Stimulated activated memory B cell treated with anti-CD40 and anti-IgM and Interleukin-4, amounts not matched to agents 10 μg/mL and 1 μg/mL and 100 μg/mL, for 72 hours (primary cell): ENCODE measurements at places on chromosomes 6 and 20.

GRCh38 chr6:31074401-31074800, 38.0 kb downstream of the C6orf15 start:
- ATAC-seq: no peak

DNA sequence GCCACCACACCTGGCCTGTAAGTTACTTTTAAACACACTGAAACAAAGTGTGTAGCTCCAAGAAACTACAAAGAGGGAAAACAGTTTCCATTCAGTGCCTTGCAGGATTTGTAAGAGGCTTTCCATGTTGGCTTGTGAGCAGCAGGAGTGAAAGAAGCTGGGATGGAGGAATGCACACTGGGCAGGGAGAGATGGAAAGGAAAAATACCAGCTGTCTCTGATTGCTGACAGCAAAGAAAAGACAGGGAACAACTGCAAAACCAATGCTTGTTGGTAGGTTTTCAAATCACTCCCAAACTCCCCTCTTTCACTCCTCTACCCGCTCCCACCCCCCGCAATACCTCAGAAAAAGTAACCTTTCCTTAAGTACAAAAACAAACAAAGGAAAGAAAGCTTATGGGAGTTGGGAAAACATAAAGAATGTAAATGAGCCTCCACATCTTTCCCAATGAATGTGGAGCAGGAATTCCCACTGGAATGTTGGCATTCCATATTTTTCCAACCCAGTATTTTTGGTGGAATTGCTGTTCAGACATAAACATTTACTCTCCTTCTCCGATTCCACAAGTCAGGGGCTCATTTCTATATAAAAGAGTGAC, 166.1 kb downstream of the THBS2 start:
- ATAC-seq: no peak

GRCh38 chr6:165118736-165119135, 190.7 kb downstream of the C6orf118 start:
- ATAC-seq: no peak

GRCh38 chr6:166552600-166552999, 33.9 kb downstream of the RAMACL start:
- no peak for ATAC-seq

GRCh38 chr6:40461643-40462042, 125.5 kb downstream of the LRFN2 start:
- no peak for ATAC-seq

GRCh38 chr6:63817492-63818050, 182.0 kb downstream of the PHF3 start:
- no peak for ATAC-seq

DNA sequence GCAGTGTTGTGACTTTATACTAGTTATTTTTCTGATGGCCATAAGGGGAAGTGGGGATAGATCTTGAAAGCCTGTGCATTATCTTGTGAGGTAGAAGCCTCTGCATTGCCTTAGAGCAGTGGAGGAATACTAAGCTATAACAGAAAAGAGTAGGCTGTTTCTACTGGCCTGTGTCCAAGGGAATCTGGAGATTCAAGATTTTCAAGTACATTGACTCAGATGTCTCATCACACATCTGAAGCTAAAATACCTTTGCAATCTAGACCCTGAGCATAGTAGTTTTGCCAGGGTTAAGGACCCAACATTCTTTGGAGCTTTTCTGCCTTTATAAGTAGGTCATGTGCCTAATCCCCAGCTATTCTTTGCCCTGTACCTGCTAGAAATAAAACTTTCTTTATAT, 272.3 kb downstream of the TENT5A start:
- no peak for ATAC-seq

DNA sequence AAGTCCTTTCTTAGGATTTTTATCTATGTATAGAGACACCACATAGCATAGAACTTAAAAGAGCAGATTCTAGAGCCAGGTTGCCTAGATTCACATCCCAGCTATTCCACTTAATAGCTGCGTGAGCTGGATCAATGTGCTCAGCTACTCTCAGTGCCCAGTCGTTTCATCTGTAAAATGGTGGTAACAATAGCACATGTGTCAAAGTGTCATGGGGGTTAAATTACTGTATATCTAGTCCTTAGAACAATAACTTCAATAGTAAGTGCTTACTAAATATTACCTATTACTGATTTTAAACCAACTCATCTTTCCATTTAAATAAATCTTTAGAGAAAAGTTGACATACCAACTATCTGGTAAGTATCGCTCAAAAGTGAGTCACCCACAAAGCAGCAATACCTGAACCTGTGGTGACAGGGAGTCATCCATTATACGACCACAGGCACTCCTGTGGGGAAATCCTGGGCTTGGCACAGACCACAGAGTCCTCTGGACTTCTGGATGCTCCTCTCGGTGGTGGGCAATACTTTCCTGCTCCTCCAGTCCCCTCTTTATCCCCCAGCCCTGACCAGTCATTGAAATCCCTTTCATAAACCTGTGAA, 154.8 kb downstream of the PDSS2 start:
- no peak for ATAC-seq

GRCh38 chr6:163738725-163739407, 324.3 kb downstream of the QKI start:
- no peak for ATAC-seq

- ATAC-seq: no peak
These were observed 20.5 kb downstream of the CLVS2 start for GRCh38 chr6:123016431-123017103.

DNA sequence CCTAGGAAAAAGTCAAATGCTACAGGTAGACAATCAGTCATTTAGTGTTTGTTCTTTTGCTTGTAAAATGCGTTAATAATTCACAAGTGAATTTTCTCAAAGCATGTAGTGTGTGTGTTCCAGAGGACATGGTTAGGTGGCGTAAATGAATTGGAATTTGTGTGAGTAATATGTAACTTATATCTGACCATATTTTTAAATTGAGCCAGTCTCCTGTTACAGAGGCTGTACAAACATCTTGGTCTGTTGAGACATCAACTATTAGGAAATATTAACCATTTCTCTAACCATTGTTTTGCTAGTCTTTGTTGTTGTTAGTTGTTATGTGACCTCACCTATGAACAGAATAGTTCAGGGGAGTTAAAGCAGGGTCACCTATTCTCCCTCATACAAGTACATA, 22.7 kb downstream of the MCM8 start:
- no peak for ATAC-seq

DNA sequence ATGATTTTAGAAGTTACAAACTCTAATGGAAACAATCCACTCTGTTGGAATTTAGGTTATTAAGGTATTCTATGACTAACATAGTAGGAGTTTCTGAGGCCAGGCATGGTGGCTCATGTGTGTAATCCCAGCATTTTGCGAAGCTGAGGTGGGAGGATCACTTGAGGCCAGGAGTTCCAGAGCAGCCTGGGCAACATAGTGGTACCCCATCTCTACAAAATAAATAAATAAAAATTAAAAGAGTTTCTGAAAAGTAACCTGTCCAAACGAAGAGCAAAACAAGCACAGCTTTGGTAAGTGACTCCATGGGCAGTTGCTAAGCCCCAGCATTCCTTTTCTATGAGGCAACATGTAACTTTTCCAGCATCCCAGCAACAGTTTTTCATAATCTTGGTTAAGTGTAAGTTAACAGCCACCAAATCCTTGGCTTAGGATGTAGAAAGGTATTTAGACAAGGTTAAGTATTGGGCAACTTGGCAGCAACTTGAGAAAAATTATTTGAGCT, 86.3 kb downstream of the SOX4 start:
- no peak for ATAC-seq

DNA sequence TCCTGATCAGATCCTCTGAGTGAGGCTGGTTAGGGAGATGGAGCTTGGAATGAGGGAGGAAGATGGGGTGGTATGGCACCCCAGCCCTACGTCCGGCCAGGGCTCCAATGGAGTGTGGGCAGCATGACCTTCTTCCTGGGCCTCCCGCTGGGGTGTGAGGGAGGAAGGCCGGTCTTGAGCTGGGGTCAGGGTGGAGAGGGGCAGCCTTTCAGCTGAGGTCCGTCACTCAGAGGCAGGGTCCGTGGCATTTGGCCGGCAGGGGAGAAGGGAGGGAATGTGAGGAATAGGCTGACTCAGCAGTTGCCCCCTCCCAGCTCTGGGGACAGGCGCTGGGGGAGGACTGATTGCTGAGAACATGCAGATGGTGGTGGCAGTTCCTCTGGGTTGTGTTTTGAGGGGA, 25.5 kb upstream of the VEGFA start:
- ATAC-seq: no peak

GRCh38 chr6:17600527-17601385, 654 bp downstream of the FAM8A1 start:
- ATAC-seq: peak; percentile 72

GRCh38 chr20:51359401-51359800, 183.1 kb downstream of the NFATC2 start:
- no peak for ATAC-seq

- ATAC-seq: no peak
These were observed 82.7 kb upstream of the FOXC1 start for GRCh38 chr6:1527073-1527457.

DNA sequence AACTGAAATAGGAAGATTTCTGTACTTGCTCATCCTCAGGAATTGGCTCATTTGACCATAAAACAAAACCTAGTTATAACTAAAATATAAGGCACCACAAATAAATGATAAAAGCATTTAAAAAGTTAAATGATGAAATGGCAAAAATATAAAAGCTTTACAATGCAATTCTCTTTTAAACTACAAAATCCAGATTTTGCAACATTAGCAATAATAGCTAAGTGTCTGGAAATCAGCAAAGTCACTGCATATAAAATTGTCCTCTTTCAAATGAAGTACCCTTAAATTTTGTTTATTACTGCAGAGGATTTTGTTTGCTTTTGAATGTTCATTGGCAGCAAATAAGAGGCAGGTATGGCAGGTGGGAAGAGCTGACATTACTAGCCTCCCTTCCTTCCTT, 270.4 kb upstream of the RSPO3 start:
- no peak for ATAC-seq

- no peak for ATAC-seq
These were observed 606.6 kb downstream of the MAFB start for GRCh38 chr20:40082436-40082835.

DNA sequence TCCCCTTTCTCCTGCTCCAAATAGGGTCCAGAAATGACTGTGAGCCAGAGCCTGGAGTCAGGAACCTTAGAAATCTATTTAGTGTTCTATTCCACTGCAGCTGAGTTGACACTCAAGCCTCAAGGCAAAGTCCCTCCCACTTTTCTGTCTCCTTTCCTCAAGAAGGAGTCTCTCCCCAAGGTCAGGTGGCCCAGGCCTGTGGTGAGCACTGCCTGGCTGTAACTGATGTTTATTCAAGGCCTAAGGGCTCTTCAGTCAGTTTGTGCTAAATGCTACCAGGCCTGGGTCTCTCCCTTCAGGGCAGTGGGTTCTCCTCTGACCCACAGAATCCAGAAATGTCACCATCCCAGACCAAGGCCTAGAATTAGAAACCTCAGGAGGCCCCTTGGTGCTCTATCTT, 1042.9 kb upstream of the EPHA7 start:
- no peak for ATAC-seq

DNA sequence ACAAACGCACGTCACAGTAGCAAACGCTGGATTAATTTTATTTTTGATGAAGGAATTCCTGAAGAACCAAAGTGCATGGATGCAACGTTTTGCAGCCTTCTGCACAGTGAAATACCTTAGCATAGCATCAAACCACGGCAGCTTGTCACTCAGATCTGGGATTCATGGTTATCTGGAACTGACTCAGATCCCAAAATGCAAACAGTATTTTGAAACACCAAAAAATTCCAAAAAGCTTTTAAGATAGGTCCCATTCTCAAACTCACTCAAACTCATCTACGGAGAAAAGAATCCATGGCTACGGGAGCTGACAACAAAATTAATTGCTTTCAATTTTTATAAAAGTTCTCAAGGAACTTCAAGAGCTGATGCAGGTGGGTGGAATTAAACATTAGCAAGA, 116.2 kb upstream of the SALL4 start:
- ATAC-seq: no peak
